ENCODE measurements at places on chromosomes 16 and 17. TPM values are rescaled to one million over a fixed set of nuclear protein-coding genes. Genes with fewer than 3 reads are reported as not detected.

Gene ABCC6
- total RNA-seq = not detected

Gene GAS7
- 0.21 TPM for total RNA-seq

Gene MPO
- total RNA-seq = not detected

Gene CCDC144A
- total RNA-seq = 2.9 TPM

Gene HERPUD1
- 164 TPM for total RNA-seq

Gene RHBDL3
- 0.12 TPM for total RNA-seq

Gene ST6GALNAC1
- 0.35 TPM for total RNA-seq

Gene ITGAX
- 45.9 TPM for total RNA-seq

Gene PRAC1
- total RNA-seq = not detected

Gene C17orf78
- total RNA-seq = not detected

GRCh38 chr17:77375108-77375916 is 234.5 kb downstream of the SEC14L1 start:
- H3K36me3 ChIP-seq = peaks cover 17% of the 10 kb centered on the region
- peak overlapping the region; percentile 98 for H3K27ac ChIP-seq
- peaks cover 73% of the 10 kb centered on the region for H3K4me1 ChIP-seq
- peak; percentile 68 for DNase-seq

GRCh38 chr17:15377616-15378015 is 36.2 kb upstream of the TEKT3 start:
- no peak overlapping the region for H3K4me3 ChIP-seq
- no peak for DNase-seq
- H3K4me1 ChIP-seq = no peaks in the 10 kb centered on the region
- no peaks in the 10 kb centered on the region for H3K36me3 ChIP-seq
- H3K27ac ChIP-seq = no peak overlapping the region

DNA sequence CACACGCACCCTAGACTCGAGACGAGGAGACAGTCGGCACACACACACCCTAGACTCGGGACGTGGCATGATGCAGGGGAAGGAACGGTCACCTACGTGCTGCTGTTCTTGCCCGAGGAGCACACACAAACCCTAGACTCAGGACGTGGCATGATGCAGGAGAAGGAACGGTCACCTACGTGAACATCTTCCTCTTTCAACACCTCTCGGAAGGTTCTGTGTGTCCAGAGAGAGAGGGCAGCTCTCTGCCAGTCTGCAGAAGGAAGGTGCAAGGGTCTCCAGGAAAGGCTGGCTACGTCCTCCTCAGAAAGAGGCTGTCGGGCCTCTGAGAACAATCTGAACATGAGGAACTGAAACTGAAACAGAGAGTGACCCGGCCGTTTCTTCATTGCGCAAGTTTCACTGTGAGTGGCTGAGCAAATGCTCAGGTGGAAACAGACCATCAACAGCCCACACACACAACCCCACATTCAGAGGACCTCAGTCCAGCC is 43.4 kb downstream of the ZNF276 start:
- H3K27ac ChIP-seq = peak overlapping the region; percentile 81
- no peaks in the 10 kb centered on the region for H3K27me3 ChIP-seq
- H3K4me3 ChIP-seq = peak overlapping the region; percentile 71
- DNase-seq = peak; percentile 77

DNA sequence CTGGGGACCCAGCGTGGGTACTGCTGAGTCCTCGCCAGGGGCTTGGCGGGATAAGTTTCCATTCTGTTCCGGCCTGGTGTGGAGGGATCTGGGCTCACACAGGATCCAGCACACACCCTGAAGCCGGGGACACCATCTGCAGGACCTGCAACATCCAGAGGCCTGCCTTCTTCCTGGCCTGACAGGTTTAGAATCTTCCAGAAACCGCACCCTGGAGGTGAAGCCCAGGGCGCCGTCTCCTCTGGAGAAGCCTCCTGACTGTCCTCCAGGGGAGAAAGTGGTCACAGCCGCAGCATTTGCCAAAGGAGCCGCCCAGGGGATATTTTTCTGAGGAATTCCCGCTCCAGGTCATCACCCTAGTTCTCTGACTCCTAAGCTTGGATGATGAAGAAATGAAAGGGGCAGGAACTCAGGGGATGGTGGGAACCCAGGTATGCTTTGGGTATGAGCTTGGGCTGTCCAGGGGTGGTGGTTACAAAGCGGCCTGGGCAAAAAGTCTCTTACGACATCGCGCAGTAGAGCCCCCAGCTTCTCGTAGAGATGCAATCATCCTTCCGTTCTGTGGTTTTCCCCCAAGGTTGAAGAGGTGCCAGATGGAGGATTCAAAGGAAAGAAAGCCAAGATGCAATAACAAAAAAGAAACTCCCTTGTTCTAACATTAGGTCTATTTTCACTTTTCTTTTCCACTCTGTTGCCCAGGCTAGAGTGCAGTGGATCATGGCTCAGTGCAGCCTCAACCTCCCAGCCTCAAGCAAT is 9.1 kb upstream of the CRISPLD2 start:
- H3K27ac ChIP-seq = peak overlapping the region; percentile 26
- peaks cover 28% of the 10 kb centered on the region for H3K4me1 ChIP-seq
- H3K4me3 ChIP-seq = peak overlapping the region; percentile 50
- H3K36me3 ChIP-seq = no peaks in the 10 kb centered on the region
- peaks cover 6% of the 10 kb centered on the region for H3K27me3 ChIP-seq
- peak; percentile 86 for DNase-seq

DNA sequence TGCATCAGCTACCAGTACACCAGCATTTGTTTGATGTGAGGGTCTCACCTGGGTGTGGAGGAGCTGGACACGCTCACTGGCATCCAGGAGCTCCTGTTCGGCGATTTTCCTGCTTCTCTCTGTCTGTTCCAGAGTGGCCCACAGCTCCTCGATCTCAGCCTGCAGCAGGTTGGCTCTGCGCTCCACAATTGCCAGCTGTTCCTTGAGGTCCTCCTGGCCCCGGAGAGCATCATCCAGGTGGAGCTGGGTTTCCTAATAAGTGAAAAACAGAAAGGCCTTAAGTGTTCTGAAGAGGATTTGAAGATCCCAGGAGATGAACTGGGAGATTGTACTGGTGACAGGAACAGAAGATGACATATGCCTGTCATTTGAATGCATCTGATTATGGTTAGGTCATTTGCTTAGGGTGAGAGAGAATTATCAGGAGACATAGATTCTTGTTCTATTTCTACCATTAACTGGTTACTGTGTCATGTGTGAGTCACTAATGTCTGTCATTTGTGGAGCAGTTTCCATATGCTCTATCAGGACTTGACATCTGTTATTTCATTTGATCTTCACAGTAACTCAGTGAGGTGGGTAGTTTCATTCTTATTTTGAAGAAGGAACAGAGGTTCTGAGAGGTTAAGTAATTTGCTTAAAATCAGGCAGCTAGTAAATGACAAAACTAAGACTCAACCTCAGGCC is 21.5 kb upstream of the MYH13 start:
- H3K4me3 ChIP-seq = no peak overlapping the region
- no peak for DNase-seq
- no peaks in the 10 kb centered on the region for H3K27me3 ChIP-seq
- H3K27ac ChIP-seq = no peak overlapping the region
- H3K4me1 ChIP-seq = no peaks in the 10 kb centered on the region

DNA sequence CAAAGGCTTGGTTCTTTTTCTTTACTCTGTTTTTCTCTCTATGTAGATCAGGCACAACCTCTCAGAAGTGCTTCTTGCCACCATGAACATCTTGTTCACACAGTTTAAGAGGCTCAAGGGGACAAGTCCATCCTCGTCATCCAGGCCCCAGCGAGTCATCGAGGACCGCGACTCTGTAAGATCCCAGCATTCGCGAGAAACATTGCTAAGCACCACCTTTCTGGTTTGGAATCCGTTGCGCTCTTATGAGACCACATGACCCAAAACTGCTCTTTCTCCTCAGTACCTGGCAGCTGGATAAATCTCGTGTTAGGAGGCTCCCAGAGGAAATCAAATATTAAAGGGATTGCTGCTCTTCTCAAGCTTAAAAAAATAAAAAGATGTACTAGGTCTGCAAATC is 23.3 kb upstream of the SLC12A3 start:
- peaks cover 6% of the 10 kb centered on the region for H3K4me1 ChIP-seq
- H3K27ac ChIP-seq = no peak overlapping the region
- no peak for DNase-seq
- H3K4me3 ChIP-seq = no peak overlapping the region

- H3K36me3 ChIP-seq = no peaks in the 10 kb centered on the region
- H3K27me3 ChIP-seq = no peaks in the 10 kb centered on the region
- no peak overlapping the region for H3K27ac ChIP-seq
Measured at GRCh38 chr17:81196505-81197408, 26.0 kb downstream of the CEP131 start.

DNA sequence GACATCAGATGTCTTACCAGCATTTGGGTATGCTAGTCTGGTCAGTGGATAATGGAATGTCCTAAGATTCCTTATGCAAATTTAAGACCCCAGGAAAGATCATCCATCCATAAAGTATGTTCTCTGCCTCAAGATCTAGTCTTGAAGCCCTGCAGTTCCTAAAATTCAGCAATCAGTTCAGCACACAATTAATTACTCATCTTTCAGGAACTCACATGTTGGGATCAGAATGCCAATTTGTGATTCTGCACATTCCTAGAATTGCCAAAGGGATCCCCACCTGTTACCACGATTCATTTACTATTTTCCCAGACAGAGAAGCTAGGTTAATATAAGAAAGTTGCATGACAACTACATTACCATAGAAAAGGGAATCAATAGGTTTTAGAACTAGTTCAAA is 3.2 kb downstream of the OR2C1 start:
- H3K4me3 ChIP-seq = no peak overlapping the region
- no peak for DNase-seq
- H3K27ac ChIP-seq = no peak overlapping the region
- H3K4me1 ChIP-seq = no peaks in the 10 kb centered on the region
- no peaks in the 10 kb centered on the region for H3K27me3 ChIP-seq

- H3K27ac ChIP-seq = peak overlapping the region; percentile 29
- H3K27me3 ChIP-seq = no peaks in the 10 kb centered on the region
- H3K4me3 ChIP-seq = no peak overlapping the region
- H3K36me3 ChIP-seq = peaks cover 44% of the 10 kb centered on the region
Measured at GRCh38 chr17:40303708-40304551, 5.0 kb upstream of the RARA start.

GRCh38 chr17:80346498-80347275 is 68.3 kb upstream of the ENDOV start:
- H3K36me3 ChIP-seq = peaks cover 85% of the 10 kb centered on the region
- no peak overlapping the region for H3K27ac ChIP-seq
- peaks cover 17% of the 10 kb centered on the region for H3K4me1 ChIP-seq
- no peak overlapping the region for H3K4me3 ChIP-seq
- DNase-seq = no peak
- no peaks in the 10 kb centered on the region for H3K27me3 ChIP-seq
